ENCODE measurements at places on chromosomes 7 and 10.

DNA sequence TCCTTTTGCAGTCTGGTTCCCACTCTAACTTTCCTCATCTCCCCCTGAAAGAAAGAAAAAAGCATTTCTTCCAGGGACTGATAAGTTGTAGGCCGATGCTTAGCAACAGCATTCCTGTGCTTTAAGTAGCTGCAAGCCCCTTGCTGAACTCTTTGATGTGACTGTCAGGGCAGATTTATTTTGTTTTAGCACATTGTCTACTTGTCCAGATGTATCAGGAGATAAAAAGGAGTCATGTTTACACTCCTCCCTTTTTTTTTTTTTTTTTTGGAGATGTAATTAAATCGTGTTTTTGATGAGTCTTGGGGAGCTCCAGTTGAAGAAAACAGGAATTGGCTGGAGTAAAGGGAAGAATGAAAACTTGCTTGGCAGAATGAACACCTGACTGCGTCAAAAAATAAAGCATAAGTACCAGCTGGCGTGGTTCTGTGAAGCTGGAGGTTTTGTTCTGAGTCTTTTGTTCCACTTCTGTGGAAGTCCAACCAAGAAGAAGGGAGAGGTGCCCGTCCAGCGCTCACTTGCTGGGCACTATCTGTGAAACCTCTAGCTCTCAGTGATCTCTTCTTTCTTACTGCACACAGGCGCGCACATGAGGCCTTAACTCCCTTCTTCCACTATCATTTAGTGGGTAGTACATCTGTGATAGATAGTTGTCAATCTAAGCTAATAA is 871.7 kb downstream of the LRMDA start:
- no peak for DNase-seq

GRCh38 chr7:69776611-69777010 is 178.3 kb downstream of the AUTS2 start:
- peak; percentile 63 for DNase-seq

GRCh38 chr7:132568962-132569361 is 7.3 kb downstream of the PLXNA4 start:
- DNase-seq, result no peak

GRCh38 chr7:74627661-74628411 is 29.7 kb upstream of the GTF2I start:
- peak; percentile 24 for DNase-seq

- no peak for DNase-seq
Measured at GRCh38 chr10:72088889-72089575, 681 bp upstream of the SPOCK2 start.

DNA sequence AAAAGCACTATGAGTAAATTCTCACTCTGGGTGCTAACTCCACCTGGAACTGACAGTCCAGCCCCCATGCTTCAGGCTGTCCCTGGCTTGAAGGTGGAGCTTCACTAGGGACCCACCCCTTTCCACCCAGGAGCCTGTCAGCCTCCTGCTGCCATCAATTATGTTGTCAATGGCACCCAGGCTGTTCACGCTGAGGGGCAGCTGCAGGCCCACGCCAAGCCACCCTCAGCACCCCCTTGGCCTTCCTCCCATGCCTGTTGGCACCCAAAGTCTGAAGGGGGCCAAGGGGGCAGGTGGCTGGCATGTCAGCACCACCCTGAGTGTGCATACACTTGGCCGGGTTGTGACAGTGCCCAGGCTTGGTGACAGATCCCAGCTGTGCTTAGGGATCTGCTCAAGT is 149.3 kb downstream of the NXPH1 start:
- no peak for DNase-seq

DNA sequence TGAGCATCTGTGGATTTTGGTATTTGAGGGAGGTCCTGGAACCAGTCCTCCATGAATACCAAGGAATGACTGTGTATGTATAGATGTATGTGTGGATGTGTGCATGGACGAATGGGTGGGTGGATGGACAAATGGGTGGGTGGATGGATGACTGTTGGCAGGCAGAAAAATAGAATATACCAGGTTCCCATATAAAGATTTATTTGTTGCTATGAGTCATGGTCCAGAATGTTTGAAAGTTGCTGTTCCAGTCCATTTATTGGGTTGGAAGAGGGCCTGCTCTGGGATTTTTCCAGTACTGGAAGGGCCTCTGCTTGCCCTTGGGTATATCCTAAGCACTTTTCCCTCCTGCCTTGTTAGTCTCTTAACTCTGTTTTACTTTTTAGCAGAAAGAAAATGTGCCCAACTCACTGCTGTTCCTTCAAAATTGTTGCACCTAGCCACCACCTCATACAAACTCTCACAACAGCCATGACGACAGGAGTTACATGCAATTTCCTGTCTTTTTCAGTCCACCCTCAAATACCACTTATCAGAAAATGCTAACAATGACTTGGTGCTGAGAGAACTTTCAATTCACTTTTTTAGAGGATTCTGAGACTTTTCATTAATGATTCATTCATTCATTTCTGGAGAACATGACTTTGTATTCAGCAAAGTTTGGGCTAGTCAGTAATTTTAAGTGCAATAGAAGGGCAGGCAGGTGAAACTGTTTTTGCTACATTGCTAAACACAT is 108.1 kb downstream of the EEPD1 start:
- no peak for DNase-seq

DNA sequence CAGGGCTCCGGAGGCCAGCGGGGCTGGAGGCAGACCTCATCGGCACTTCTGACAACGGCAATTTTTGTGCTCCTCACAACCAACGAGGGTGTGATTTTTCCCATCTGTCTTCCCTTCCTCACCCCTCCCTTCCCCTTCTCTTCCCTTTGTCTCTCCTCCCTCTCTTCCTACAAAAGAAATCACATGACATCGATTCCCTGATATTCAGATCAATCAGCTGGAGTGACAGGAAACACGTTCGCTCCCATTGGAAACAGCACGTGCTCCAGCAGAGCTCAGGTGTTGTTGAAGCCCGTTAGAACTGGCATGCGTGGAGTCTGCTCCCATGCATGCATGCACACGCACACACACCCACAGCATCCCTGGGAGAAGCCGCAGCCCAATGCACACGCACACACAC is 222.4 kb downstream of the PTPRN2 start:
- no peak for DNase-seq

DNA sequence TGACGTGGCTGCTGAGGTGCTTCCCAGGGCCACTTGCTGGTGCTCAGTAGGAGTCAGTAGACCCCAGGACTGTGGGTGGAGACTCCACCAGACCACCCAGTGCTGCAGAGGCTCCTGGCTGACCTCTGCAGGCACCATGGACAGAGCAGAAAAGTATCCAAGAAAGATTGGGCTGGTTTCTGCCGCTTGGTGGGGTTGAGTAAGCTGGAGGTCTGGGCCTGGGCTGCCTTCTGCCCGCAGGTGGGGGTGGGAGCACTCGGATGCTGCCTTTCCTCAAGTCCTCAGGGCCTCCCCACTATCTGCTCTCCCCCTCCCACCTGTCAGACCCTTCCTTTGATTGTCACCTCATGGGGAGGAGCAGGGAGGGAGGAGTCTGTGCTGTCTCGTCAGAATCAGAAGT is 91.6 kb downstream of the WDR37 start:
- no peak for DNase-seq

- DNase-seq, result no peak
Measured at GRCh38 chr7:116673457-116673865, 1.5 kb downstream of the MET start.

DNA sequence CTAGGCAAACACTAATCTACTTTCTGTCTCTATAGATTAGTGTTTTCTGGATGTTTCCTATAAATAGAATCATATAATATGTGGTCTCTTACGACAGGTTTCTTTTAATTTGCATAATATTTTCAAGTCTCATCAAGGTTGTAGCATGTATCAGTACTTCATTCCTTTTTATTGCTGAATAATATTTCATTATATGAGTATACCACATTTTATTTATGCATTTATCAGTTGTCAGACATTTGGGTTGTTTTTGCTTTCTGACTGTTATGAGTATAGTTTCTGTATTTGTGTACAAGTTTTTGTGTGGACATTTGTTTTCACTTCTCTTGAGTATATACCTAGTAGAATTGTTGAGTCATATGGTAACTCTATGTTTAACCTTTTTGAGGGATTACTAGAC is 48.2 kb downstream of the SHOC2 start:
- no peak for DNase-seq

DNA sequence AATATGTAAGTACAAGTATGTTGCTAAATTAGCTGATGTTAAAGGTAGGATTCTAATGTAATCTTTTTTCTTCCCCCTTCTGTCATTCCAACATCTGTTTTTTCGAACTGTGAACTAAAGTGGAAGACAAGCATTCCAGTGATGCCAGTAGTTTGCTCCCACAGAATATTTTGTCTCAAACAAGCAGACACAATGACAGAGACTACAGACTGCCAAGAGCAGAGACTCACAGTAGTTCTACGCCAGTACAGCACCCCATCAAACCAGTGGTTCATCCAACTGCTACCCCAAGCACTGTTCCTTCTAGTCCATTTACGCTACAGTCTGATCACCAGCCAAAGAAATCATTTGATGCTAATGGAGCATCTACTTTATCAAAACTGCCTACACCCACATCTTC is 62.7 kb downstream of the WAC start:
- DNase-seq, result peak; percentile 5

DNA sequence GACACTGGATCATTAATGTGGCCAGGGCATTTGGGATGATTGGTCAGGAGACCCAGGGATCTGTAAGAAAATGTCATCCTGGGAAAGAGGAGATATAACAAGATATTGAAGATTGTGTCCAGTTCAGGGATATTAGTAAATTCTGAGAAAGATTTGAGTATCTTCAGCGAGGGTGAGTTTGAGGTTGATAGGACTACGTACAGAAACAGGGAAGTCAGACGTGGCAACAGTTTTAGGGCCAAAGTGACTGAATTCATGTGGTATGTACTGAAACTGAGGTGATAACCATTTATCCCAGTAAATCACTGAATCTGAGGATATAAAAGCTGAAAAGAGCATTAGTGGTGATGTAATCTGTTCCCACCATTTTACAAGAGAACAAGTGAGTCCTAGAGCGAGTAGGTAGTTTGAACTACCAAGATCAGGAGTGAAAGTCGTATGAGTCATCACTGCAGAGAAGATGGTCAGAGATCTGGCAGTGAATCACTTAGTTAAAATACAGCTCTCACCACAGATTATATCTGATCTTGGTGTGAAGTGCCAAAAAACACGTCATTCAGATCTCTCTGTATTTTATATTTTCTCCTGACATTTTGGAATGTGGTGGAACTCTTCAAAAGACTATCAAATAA is 220.5 kb downstream of the CDK14 start:
- DNase-seq, result peak; percentile 96

DNA sequence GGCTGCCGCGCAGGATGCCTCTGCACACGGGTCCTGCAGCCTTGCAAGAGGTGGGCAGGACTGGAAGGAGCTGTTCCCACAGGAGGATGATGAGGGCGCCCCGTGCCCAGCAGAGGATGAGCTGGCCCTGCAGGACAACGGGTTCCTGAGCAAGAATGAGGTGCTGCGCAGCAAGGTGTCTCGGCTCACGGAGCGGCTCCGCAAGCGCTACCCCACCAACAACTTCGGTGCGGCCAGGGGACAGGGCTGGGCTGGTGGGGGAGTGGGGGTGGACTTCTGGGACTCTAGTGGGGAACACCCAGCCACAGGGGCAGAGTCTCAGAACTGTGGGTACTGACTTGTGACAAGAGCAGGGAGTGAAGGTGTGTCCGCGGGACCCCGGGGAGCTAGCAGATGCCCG is 16.0 kb downstream of the ZFYVE27 start:
- no peak for DNase-seq

DNA sequence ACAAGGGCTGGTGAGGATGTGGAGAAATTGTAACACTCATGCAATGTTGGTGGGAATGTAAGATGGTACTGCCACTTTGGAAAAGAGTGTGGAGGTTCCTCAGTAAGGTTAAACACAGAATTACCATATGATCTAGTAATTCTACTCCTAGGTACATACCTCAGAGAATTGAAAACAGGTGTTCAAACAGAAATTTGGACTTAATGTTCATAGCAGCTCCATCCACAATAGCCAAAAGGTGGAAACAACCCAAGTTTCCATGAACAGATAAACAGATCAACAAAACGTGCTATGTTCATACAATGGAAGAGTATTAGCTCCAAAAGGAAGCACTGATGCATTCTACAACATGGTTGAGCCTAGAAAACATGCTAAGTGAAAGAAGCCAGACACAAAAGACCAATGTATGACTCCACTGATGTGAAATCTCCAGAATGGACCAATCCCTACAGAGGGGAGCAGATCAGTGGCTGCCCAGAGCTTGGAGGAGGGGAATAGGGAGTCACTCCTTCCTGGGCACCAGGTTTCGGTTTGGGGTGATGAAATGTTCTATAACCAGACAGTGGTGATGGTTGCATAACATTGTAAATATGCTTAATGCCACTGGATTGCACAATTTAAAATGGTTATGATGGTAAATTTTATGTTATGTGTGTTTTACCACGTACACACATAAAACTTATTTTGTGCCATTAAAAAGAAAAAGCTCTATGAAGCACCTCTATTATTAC is 5.7 kb upstream of the WDR86 start:
- DNase-seq, result no peak

DNA sequence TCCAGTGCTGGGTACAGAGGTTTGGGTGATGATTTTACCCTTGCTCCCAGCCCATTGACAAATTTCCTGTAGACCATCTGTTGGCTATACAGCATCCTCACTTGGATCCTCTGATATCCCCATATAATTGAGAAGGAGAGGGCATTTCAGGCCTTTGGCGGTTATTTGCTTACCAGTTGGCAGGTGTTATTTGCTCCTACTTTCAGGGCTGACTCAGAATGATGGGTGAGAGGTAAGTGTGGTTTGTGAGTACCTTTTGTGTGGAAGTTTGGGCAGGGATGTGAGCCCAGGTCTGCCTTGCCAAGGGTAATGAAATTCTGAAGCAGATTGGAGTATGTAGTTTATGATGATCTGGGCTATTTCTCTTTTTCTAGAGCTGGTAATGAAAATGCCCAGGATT is 93.6 kb downstream of the LRMDA start:
- DNase-seq, result no peak

DNA sequence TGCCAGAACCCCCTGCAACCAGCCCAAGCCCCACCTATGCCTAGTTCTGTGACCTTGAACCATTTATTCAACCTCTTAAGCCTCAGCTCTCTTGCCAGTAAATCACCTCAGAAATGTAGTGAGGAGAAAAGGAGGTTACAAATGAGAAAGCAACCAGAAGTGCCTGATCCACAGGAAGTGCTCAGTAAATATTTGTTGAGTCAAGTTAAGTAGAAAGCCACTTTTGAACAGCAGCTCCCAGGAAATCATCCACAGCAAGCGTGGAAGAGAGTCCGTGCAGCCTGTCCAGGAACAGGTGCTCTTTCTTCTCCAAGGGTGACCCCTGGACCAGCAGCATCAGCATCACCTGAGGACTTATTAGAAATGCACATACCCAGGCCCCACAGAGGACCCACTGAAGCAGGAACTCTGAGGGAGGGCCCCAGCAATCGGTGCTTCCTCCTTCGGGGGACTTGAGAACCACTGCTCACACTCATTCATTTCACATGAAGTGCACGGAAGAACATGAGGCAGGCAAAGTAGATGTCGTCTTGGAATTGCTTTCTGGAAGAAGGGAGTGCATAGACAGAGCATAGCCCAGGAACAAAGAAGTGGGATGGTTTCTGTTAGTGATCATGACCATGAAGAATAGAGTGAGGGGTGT is 6.3 kb upstream of the C10orf71 start:
- DNase-seq, result no peak
